ENCODE measurements at places on chromosomes 2 and 18.

DNA sequence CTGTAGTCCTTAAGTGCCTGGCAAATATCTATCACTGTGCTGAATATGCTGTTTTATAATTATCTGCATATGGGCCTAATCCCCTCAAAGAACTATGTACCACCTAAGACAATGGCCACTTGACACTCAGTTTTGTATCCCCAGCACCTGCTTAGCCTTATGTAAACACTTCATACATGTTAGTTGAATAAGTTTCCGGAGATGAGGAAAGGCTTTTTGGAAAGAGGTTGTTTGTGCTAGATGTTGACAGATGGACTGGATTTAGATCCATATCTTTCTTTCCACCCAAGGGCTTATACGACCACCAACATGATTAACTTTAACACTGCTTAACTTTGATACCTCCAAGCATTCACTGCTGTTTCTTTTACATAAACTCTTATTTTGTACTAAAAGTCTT lies 63.3 kb downstream of the FAM228A start:
- no peak for DNase-seq

GRCh38 chr2:71713581-71714580 lies 260.5 kb downstream of the DYSF start:
- no peak for DNase-seq

DNA sequence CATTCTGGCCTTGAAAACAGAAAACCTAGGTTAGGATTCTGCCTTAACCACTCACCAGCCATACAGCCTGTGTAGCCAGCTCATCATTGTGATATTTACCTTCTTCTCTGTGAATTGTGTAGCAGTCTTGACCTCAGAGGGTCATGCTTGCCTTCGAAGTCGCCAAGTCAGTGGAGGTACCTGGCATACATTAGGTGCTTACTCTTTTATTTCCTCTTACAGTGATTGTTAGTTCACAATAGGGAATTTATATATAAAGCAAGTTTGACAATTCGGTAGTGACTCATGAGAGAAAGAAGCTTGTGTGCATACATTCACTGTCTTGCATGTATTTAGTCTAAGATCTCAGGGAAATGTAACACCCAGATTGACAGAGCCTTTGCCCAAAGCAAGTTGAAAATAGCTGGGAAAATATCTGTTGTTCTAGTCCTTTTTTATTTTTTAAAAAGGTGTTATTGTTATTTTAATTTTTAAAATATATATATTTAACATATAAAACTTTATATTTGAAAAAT lies 290.6 kb downstream of the PTGR3 start:
- no peak for DNase-seq

GRCh38 chr2:35787302-35788031 lies 568.1 kb upstream of the CRIM1 start:
- no peak for DNase-seq

GRCh38 chr2:210965472-210965871 lies 409.1 kb downstream of the CPS1 start:
- DNase-seq = no peak

- DNase-seq = no peak
Observed at GRCh38 chr2:138601458-138602165, 100.0 kb downstream of the SPOPL start.

DNA sequence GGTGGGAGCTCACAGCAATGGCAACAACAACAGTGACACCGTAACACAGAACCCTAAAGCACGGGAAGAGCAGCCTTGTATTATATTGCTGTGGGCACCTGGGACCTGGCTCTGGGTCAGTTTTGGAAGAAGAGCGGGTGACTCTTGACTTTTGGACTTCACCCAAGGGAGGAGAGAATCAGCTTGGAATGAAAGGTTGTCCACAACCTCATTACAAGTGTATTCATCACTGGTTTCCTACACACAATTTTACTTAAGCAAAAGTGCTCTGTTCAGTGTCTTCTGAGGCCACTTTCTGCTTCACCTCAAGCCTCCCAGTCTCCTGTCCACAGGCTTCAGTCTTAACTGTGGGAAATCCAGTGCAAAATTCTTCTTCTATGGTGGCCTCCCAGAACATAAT lies 263.8 kb downstream of the KCNE4 start:
- no peak for DNase-seq

- DNase-seq = peak; percentile 54
Observed at GRCh38 chr2:239467956-239468490, 67.2 kb upstream of the HDAC4 start.

DNA sequence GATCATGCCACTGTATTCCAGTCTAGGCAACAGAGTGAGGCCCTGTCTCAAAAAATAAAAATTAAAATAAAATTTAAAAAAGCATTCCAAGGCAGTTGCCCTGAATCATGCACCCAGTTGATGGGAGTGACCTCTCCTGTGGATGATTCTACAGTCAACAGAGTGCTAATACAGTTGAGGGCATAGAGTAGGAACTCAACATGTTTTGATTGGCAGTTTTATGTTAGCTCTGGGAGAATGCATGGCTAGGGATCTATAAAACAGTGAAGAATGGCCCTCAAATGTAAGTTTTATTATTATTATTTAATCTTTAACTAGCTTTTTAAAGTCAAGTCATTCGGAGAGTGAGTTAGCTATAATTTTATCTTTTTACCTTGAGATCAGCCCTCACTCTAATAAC lies 228.5 kb upstream of the ITGA4 start:
- no peak for DNase-seq
